Endothelial cell of umbilical vein (primary cell): ENCODE measurements at places on chromosomes 4 and X. TPM values are rescaled to one million over a fixed set of nuclear protein-coding genes. Genes with fewer than 3 reads are reported as not detected.

GRCh38 chrX:13827298-13828090 lies 10.6 kb upstream of the GPM6B start:
- no peak for DNase-seq

DNA sequence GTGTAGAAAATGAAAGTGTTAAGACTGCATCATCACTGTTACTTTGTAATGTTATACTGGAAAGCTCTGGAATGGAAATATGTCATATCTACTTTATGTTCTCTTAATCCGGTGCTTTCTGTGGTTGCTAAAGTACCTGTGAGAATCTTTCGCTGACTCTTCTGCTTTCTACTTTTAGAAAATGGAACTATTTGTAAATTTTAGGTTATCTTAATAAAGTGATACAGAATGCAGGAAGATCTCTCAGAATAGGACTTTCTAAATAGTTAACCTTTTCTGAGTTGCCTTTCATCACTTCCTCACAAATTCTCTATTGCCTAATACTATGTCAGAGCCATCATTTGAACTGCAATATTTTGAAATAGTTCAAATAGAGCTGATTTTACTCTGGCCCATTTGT lies 69.3 kb downstream of the BMP2K start:
- DNase-seq = no peak

DNA sequence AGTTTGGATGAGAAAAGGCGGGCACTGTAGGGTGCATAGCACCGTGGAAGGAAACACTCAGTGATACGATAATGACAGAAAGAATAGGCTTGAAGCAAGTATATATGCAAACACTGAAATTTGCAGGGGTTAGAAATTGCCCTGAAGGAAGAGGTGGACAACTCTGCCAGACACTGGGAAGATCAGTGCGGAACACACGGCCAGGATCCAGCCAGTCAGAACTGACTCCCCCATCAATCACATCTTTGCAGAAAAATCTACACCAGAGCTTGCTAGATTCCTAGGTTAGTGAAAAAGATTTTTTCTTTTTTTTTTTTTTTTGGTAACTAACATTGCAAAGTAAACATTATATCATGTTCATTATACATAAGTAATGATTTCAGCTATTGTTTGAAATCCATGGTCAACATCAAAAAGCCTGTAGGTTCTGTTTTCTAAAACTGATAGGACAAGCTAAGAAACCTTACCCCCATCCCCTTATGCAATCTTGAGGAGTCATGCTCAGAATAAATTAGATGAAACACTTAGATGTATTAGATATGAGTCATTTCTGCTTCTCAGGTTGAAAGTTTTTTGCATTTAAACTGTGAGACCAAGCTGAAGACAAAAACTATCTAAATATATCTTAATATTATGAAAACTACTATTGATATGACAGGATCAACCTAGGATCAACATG lies 38.9 kb downstream of the TRIML1 start:
- no peak for DNase-seq

KIT gene
- total RNA-seq = 29.3 and 39.7 TPM in 2 replicates

- DNase-seq = peak; percentile 50
Measured at GRCh38 chr4:11589676-11590075, 161.0 kb upstream of the HS3ST1 start.

PCDH18 gene
- 1.4 and 1.5 TPM in 2 replicates for total RNA-seq

GRCh38 chr4:140874056-140874455 lies 117.9 kb upstream of the TBC1D9 start:
- no peak for DNase-seq

DNA sequence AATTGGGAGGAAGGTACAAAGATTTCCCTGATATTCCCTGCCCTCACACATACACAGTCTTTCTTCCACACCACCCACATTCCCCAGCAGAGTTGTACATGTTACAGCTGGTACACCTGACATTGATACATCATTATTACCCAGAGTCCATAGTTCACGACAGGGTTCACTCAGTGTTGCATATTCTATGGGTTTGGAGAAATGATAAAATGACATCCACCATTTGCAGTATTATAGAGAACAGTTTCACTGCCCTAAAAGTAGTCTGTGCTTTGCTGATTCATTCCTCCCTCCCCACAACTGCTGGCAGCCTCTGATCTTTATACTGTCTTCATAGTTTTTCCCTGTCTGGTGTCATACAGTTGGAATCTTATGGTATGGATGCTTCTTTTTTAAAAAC lies 15.0 kb downstream of the AGA start:
- no peak for DNase-seq

- DNase-seq = no peak
Measured at GRCh38 chr4:87103086-87103485, 117.3 kb downstream of the KLHL8 start.

DNA sequence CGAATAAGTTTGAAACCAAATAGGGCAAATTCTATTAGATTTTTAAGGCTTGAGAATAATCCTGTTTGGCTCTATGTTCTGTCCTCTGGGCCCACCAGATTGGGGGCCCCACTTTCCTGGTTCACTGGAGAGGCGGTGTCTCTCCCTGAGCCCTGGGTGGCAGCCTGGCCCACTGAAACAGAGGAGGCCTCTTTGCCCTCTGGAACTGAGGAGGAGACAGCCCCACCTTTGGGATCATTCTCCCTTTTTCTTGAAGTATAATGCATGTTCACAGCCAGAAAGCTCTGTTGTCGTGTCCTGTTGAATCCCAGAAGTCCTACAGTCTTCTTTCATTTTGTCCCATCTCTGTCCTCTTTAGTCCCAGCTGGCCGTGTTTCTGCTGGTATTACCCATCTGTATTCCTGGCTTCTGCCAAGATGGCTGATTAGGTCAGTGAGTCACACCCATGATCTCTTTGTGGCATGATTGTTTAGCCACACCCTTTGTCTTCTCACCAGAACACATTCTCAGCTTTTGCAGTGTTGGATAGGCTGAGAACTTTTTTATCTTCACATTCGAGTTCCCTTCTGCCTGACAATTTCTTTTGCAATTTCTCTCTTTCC lies 8.1 kb upstream of the TBC1D25 start:
- DNase-seq = no peak

DNA sequence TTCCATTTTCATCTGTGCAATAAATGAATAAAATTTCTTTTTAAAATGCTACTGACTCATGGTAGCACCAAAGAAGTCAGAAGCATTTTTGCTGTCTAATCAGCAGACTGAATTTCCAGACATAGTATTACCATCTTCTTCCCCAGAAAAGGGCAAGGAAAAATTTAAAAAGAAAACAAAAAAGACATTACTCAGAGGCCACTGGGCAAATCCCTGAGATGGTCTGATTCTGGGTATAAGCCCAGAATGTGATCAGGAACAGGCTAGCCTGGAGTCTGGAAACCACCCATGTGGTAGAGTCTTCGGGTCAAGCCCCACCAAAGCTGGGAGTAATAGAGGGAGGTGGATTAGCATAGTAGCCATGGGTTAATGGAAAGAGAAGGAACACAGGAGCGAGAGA lies 342.8 kb downstream of the FBXW7 start:
- no peak for DNase-seq

RAB40AL gene
- total RNA-seq = 1.4 and 1.9 TPM in 2 replicates
